HT1080 (cell line): ENCODE measurements at places on chromosomes 7 and 10. TPM values are rescaled to one million over a fixed set of nuclear protein-coding genes. Genes with fewer than 3 reads are reported as not detected.

Gene SLC29A4
- 1.1 and 1.6 TPM in 2 replicates for total RNA-seq

Gene SUN3
- total RNA-seq, result not detected in 2 replicates

- DNase-seq, result peak; percentile 2
Observed at GRCh38 chr7:8597565-8597964, 164.2 kb downstream of the NXPH1 start.

GRCh38 chr7:55977831-55978230 lies 13.4 kb downstream of the NIPSNAP2 start:
- no peak for DNase-seq

DNA sequence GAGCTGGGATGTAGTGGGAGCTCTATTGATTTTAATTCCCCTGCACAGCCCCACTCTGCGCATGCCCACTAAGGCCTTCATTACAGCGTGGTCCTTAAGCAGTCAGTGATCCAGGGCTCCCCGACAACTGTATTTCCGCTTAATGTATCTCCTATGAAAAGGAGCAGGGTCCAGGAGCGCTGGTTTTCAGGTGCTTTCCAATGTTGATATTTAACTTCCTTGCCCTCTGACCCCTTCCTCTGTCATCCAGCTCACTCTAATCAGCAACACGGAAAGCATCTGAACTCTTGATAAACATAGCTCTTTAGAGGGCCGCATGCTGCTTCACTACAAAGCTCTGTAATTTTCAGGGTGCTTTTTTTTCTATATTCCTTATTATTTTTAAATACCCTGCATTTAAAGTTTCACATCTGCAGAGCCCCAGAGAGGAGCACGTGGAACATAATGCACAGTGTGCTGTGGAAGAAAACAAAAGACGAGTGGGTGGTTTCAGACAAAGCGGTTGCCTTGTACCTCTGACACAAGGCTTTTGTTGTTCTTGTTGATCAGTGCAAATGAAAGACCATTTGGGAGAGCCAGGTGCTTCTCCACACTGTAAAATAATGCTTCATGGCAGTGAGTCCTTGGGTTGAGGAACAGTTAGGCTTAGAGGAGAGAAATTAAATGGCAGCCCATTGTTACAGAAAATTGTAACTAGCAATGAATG lies 465.9 kb upstream of the CELF2 start:
- no peak for DNase-seq

- no peak for DNase-seq
Observed at GRCh38 chr7:126040114-126041045, 1110.8 kb upstream of the POT1 start.

DNA sequence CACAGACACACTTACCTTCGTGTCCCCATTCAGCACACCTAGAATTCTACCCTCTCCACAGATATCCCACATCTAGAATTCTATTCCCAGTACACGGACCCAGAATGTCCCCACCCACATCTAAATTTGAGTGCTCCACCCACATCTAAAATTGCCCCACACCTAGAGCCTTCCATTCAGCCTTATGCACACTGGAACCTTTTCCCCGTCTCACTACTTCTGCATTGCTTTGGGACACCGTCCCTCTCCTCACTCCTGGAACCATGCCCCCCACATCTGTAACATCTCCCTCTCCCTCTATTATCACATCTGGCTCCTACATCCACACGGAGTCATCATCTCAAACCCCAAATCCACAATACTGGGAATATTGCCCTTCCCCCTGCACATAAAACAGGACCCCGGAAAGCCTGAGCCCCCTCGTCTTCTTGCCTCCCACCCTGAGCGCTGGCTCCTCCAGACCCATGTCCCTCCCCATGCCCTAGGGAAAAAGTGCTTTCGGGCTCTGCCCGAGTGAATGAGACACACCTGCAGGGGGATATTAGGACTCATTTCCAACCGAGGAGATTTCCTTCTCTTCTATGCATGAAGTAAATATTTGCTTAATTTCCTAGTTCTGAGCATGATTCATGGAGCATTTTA lies 125.8 kb upstream of the UNC5B start:
- no peak for DNase-seq

GRCh38 chr10:55627501-55628051 lies 733.5 kb downstream of the ZWINT start:
- DNase-seq, result no peak

Gene LOXL4
- not detected in 2 replicates for total RNA-seq

GRCh38 chr7:40437498-40437897 lies 302.7 kb downstream of the SUGCT start:
- peak; percentile 91 for DNase-seq

GRCh38 chr10:12862459-12862858 lies 139.1 kb downstream of the CCDC3 start:
- no peak for DNase-seq

Gene HOXA2
- not detected in 2 replicates for total RNA-seq

Gene POU6F2
- not detected in 2 replicates for total RNA-seq

- DNase-seq, result no peak
Observed at GRCh38 chr10:127407551-127407950, 141.6 kb upstream of the NPS start.

DNA sequence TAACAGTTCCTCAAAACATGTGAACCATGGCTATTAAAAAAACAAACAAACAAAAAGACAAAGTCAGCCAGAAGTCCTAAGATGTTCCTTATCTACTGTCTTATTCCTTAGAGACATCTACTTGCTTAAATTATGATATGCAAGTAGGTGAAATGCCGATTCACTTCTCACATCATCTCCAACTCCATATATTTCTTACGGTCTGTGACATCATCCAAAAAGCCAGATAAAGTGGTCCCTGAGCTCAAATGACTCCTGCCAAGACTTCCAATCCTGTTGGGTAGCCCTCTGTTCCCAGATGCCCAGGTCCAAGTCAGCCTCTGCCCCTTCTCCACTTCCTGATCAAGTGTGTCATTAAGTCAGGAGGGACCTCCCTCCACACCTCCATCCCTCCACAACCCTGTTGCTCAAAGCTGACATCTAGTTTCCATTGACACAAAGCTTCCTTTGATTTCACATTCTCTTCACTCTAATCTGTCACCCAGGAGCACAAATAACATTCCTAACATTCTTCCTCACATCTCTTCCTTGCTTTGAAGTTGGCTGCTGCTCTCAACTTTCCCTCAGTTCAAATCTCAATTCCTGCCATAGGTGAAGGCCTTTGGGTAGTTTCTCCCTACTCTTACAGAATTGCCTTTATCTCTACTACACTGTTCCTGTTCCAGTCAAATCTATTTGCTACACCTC lies 56.1 kb upstream of the PDLIM1 start:
- DNase-seq, result peak; percentile 64

- no peak for DNase-seq
Observed at GRCh38 chr7:66050337-66050957, 25.2 kb upstream of the ASL start.
